ENCODE measurements at places on chromosomes 12 and 14.

GRCh38 chr14:41623736-41624135 lies 17.1 kb downstream of the LRFN5 start:
- DNase-seq: no peak

DNA sequence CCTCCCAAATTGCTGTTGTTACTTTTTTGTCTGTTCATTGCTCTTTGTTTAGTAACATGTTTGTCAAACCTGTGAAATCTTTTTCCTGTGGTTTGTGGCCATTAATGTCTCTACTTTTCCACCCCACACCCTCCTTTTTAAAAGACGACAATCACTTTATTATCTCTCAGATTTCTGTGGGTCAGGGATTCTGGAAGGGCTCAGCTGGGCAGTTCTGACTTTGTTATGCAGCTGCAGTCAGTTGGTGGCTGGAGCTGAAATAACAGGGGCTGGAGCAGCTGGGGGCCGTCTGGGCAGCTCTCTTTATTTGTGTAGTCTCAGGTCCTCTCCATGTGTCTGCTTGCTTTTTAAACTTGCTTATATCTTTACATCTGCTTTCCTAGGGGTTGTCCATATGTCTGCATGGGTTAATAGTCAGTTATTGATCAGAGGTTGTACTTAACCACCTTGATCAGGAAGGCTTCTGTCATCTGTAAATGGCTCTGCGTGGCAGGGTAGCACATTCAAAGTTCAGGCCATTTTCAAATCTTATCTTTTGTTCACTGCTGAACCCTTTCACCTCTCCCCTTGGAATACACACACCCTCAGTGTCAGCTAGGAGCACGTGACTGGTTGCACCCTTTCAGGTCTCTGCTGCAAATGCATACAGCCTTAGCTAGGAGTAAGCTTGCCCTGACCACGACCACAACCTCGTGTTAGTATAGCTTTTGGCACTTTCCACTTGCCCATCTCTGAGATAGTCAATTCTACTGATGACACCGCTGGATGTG lies 27.9 kb downstream of the BORCS5 start:
- peak; percentile 62 for DNase-seq

DNA sequence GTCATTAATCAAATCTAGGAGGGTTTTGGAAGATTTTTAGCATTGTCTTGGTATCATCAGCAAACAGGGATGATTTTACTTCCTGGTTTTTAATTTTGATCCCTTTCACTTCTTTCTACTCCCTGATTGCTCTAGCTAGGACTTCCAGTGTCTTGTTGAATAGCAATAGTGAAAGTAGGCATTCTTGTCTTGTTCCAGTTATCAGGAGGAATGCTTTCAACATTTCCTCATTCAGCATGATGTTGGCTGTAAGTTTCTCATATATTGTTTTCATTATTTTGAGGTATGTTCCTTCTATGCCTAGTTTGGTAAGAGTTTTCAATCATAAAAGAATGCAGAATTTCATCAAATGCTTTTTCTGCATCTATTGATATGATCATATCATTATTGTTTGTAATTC lies 244.2 kb upstream of the CLEC14A start:
- DNase-seq: no peak

GRCh38 chr12:98329589-98329988 lies 185.8 kb upstream of the TMPO start:
- no peak for DNase-seq

DNA sequence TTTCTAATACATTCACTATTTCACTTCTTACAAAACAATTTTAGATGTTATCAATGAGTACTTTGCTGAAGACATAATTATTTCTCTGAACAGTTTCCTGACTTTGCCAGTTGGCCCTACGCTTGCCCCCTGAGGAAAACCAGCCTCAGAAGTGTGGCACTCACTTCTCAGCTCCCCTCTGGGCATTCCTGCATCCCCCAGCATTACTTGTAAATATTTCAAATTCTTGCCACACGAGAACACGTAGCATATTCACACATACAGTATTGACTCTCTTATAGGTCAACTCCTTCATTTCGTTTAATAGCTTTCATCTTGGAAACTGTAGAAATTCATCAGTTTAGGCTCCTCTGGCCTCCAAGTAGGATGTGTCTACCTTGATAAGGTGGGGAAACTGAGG lies 65.2 kb downstream of the OTX2 start:
- DNase-seq: no peak

GRCh38 chr14:77616133-77616453 lies 344 bp downstream of the SPTLC2 start:
- DNase-seq: no peak

DNA sequence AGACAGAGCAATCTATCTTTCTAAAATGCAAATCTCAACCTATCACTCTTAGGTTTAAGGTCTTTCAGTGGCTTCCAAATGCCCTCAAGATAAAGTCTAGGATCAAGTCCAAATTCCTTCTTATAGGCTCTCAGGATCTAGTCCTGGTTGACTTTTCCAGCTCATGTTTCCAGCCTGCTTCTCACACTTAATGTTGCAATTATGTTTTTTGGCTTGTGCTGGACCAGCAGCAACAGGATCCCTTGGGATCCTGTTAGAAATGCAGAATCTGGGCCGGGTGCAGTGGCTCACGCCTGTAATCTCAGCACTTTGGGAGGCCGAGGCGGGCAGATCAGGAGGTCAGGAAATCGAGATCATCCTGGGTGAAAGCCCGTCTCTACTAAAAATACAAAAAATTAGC lies 10.6 kb downstream of the GPR33 start:
- DNase-seq: no peak

DNA sequence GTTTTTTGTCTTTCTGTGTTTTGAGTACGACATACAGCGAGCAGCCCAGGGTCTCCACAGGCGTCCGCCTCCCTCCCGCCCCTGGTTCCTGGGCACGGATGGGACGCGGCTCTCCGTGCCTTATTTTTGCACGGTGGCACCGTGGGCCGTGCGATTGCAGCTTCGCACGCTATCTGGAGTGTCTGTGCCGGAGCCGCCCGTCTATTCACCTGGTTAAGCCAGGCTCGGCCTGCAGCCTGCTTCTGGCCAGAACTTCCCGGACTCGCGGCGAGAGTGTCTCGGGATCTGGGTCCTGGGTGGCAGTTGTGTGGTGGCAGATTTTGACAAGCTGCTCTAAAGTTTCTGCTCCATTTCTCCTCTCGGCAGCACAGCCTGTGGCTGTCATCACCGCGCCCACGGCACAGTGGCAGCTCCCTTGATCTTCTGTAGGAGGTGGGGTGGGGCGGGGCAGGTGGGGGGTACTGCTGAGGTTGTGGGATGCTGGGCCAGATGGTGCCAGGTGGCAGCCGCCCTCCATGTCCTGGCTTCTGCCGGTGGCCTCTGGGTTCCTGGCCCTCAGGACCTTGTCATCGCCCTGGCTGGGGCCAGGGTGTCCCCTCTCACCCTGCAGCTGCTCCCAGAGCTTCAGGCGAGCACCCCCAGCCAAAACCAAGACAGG lies 2.9 kb downstream of the MMP17 start:
- no peak for DNase-seq

DNA sequence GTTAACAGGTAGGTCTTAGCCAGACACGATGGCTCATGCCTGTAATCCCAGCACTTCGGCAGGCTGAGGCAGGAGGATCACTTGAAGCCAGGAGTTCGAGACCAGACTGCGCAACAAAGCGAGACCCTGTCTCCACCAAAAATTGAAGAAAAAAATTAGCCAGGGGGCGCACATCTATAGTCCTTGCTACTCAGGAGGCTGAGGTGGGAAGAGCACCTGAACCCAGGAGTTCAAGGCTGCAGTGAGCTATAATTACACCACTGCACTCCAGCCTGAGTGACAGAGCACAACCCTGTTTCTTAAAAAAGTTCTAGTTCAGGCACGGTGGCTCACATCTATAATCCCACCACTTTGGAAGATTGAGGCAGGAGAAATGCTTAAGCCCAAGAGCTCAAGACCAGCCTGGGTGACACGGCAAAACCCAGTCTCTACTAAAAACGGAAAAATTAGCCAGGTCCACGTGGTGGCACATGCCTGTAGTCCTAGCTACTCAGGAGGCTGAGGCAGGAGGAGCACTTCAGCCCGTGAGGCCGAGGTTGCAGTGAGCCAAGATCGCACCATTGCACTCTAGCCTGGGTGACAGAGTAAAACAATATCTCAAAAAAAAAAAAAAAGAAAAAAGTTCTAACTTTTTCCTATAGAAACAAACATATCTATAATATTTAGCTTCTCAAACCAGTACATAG lies 9.1 kb downstream of the BAZ1A start:
- no peak for DNase-seq

GRCh38 chr14:100211893-100212292 lies 27.1 kb upstream of the YY1 start:
- no peak for DNase-seq

- no peak for DNase-seq
Measured at GRCh38 chr14:68047906-68048305, 228.3 kb downstream of the RAD51B start.
